ENCODE measurements at places on chromosomes 16 and 17. TPM values are rescaled to one million over a fixed set of nuclear protein-coding genes. Genes with fewer than 3 reads are reported as not detected.

Gene ABCA10
- total RNA-seq = 4.2 TPM

Gene MT1F
- 53.3 TPM for total RNA-seq

Gene KCNJ18
- not detected for total RNA-seq

Gene VAT1L
- total RNA-seq = 0.85 TPM

GRCh38 chr16:81544700-81545271 is 100.2 kb downstream of the CMIP start:
- H3K27ac ChIP-seq = no peak overlapping the region
- no peak overlapping the region for H3K4me3 ChIP-seq
- DNase-seq = peak; percentile 28
- no peaks in the 10 kb centered on the region for H3K27me3 ChIP-seq
- H3K36me3 ChIP-seq = no peaks in the 10 kb centered on the region

DNA sequence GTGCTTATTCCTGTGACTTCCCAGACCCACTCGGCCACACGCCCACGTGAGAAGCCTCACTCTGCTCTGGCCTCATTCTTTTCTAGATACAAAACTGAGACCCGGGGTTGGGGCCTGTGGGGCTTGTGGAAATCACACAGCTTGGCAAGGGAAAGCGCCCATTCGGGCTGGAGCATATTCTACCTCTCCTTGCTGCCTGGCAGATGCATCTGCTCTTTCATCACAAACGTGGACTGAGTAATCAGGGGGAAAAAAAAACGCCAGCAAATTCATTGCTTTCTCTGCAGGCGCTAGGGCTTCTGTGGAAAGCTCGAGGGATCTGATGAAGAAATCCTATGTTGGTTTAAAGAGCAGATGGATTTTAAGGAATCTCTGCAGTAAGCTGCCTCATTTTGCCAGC is 44.4 kb downstream of the DNAH9 start:
- H3K27me3 ChIP-seq = no peaks in the 10 kb centered on the region
- no peak overlapping the region for H3K4me3 ChIP-seq
- H3K4me1 ChIP-seq = no peaks in the 10 kb centered on the region
- no peak overlapping the region for H3K27ac ChIP-seq

GRCh38 chr17:79750650-79751545 is 20.2 kb downstream of the ENPP7 start:
- H3K4me1 ChIP-seq = no peaks in the 10 kb centered on the region
- no peaks in the 10 kb centered on the region for H3K36me3 ChIP-seq
- no peak overlapping the region for H3K4me3 ChIP-seq
- H3K27ac ChIP-seq = no peak overlapping the region
- peaks cover 13% of the 10 kb centered on the region for H3K27me3 ChIP-seq
- no peak for DNase-seq

DNA sequence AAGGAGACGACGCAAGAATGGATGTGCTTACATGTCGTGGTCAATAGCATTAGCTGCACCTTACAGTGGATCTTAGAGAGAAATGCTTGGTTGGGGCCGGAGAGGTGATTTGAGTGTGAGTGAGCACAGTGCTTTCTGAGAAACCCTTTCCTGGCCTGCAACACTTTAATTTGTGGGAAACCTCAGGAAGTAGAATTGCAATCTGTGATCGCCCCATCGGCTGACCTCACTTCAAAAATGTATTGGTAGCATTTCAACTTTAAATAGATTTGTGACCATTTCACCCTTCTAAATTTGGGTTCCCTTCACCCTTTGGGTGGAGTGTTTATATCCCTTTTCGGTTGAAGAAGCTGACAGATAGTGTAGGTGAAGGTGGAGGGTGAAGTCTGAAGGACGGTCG is 13.2 kb downstream of the PRKCB start:
- no peaks in the 10 kb centered on the region for H3K4me1 ChIP-seq
- no peak overlapping the region for H3K4me3 ChIP-seq
- H3K27me3 ChIP-seq = no peaks in the 10 kb centered on the region
- H3K27ac ChIP-seq = no peak overlapping the region
- H3K36me3 ChIP-seq = no peaks in the 10 kb centered on the region

DNA sequence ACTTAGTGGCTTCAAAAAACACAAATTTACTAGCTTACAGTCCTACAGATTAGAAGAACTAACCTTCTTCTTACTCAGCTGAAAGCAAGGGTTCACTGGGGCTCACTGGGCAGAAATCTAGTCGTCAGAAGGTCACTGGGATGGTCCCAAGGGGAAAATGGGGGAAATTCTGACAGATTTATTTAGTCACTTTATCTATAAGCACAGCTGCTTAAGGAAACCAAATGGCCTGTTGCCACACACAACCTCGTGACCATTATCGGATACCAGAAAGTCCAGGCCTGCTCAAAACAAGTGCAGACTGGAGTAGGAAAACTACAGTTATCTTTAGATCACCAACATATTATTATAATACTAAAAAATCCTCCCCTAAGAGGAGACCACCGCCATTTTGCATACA is 374.6 kb upstream of the ASIC2 start:
- no peaks in the 10 kb centered on the region for H3K36me3 ChIP-seq
- DNase-seq = no peak
- H3K27me3 ChIP-seq = no peaks in the 10 kb centered on the region
- H3K4me1 ChIP-seq = no peaks in the 10 kb centered on the region
- no peak overlapping the region for H3K4me3 ChIP-seq
- H3K27ac ChIP-seq = no peak overlapping the region

DNA sequence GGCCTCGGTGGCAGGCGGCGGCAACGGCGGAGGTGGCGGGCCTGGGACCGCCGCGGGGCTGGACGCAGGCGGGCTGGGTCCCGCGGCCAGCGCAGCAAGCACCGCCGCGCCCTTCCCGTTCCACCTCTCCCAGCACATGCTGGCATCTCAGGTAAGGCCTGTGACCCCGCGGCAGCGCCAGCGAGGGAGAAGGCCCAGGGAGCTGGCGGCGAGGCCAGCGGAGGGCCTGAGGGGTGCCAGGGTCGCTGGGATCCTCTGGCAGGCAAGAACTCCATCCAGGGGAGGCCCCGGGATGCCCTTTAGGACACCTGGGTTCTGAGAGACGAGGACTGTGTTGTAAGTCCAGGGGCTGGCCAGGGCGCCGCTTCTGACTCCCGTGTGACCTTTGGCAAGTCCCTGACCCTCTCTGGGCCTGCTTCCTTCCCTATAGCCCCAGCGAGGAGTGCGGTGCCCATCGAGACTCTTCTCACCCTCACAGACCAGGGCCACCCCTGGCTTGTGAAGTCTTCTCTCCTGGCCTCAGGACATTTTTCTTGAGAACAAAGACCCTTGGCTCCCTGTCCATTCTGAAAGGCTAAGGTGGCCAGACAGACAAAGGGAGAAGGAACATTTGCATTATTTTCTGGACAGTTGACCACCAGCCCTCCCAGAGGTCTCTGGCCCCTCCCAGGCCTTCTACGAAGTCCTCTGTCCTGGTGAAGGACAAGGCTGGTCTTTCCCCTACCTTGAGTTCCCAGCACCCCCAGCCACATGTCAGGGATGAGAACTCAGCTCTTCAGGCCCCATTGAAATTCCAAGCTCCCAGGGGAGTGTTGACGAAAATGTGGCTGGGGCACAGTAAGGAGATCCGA is 6.3 kb downstream of the TBX2 start:
- H3K4me1 ChIP-seq = peaks cover 4% of the 10 kb centered on the region
- H3K36me3 ChIP-seq = peaks cover 7% of the 10 kb centered on the region

DNA sequence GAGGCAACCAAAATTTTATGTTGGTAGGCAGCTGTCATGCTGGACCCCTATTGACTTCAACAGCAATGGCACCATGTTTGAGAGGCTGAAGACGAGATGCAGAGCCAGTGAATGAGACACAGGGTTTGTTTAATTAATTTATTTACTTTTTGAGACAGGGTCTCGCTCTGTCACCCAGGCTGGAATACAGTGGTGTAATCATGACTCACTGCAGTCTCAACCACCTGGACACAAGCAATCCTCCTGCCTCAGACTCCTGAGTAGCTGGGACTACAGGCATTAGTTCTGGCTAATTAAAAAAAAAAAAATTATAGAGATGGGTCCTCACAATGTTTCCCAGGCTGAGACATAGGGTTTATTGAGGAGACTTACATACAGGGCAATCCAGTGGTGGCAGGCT is 36.2 kb upstream of the PPM1D start:
- peaks cover 3% of the 10 kb centered on the region for H3K4me1 ChIP-seq
- no peaks in the 10 kb centered on the region for H3K27me3 ChIP-seq
- no peak overlapping the region for H3K4me3 ChIP-seq
- H3K36me3 ChIP-seq = no peaks in the 10 kb centered on the region
- no peak for DNase-seq

DNA sequence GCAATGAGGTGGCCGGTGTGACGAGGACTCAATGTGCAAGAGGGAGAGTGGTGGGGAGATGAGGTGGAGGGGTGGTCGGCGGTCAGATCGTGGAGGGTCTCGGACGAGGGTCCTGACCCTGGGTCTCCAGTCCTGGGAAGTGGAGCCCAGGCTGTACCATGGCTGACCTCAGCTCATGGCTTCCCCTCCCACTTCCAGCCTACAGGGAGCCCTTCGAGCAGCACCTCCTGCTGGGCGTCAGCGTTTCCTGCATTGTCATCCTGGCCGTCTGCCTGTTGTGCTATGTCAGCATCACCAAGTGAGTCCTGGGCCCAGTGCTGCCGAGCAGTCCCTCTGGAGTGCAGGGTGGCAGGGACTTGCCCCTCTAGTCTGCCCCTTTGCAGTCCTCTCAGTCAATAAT is 41.8 kb downstream of the IL4R start:
- H3K36me3 ChIP-seq = no peaks in the 10 kb centered on the region
- H3K4me1 ChIP-seq = no peaks in the 10 kb centered on the region
- H3K27me3 ChIP-seq = no peaks in the 10 kb centered on the region
- DNase-seq = no peak
- H3K4me3 ChIP-seq = no peak overlapping the region
- H3K27ac ChIP-seq = no peak overlapping the region

DNA sequence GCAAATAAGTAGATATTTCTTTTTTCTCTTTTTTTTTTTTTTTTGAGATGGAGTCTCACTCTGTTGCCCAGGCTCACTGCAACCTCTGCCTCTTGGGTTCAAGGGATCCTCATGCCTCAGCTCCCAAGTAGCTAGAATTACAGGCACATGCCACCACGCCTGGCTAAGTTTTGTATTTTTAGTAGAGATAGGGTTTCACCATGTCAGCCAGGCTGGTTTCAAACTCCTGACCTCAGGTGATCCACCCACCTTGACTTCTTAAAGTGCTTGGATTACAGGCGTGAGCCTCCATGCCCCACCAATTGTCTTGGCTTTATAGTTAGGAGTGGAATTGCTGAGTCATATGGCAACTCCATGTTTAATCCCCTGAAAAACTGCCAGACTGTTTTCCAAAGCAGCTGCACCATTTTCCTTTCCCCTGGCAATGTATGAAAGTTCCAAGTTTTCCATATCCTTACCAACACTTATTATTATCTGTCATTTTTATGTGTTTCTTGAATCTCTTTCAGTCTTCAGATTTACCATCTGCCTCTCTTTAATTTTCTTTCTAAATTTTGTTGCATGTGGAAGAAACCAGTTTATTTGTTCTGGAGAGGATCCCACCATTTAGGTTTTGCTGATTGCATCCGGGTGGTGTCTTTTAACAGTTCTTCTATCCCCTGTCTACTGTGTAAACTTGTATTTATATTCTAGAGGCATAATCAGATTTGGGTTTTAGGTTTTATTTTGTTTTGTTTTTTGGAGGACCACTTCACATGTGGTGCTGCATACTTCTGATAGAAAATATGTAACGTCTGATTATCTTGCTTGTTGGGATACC is 9.9 kb upstream of the CES3 start:
- no peaks in the 10 kb centered on the region for H3K36me3 ChIP-seq
- H3K27ac ChIP-seq = no peak overlapping the region
- H3K4me1 ChIP-seq = no peaks in the 10 kb centered on the region
- H3K27me3 ChIP-seq = peaks cover 2% of the 10 kb centered on the region
- no peak for DNase-seq
- no peak overlapping the region for H3K4me3 ChIP-seq

GRCh38 chr17:18280766-18281371 is 20.4 kb downstream of the MIEF2 start:
- peaks cover 5% of the 10 kb centered on the region for H3K36me3 ChIP-seq
- H3K4me3 ChIP-seq = no peak overlapping the region
- no peak for DNase-seq
- no peak overlapping the region for H3K27ac ChIP-seq

- H3K36me3 ChIP-seq = no peaks in the 10 kb centered on the region
- no peaks in the 10 kb centered on the region for H3K27me3 ChIP-seq
- H3K4me1 ChIP-seq = no peaks in the 10 kb centered on the region
Observed at GRCh38 chr16:71255721-71256120, 25.2 kb upstream of the HYDIN start.

GRCh38 chr16:10616756-10617640 is 36.6 kb upstream of the EMP2 start:
- no peaks in the 10 kb centered on the region for H3K27me3 ChIP-seq
- no peak overlapping the region for H3K4me3 ChIP-seq
- H3K36me3 ChIP-seq = no peaks in the 10 kb centered on the region
- no peaks in the 10 kb centered on the region for H3K4me1 ChIP-seq

DNA sequence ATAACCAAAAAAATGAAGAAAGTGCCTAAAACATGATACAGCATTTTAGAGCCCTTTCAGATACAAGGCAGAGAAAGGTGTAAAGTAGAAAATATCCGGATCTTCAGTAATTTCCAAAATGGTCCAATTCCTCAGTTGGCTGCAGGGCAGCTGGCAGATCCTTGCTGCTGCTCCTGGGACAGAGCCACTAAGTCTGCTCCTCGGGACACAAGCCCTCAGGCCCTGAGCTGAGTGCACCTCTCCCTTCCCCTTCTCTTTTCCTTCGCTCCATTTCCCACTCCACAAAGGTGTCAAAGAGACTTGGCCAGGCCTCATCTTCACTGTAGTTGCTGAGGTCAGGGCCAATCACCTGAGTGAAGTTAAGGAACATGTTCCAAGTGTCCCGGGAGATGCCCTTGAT is 40.5 kb downstream of the DCUN1D3 start:
- H3K4me3 ChIP-seq = no peak overlapping the region
- H3K4me1 ChIP-seq = no peaks in the 10 kb centered on the region
- H3K27me3 ChIP-seq = no peaks in the 10 kb centered on the region
- no peak overlapping the region for H3K27ac ChIP-seq
